ENCODE measurements at places on chromosomes 3 and 15.

DNA sequence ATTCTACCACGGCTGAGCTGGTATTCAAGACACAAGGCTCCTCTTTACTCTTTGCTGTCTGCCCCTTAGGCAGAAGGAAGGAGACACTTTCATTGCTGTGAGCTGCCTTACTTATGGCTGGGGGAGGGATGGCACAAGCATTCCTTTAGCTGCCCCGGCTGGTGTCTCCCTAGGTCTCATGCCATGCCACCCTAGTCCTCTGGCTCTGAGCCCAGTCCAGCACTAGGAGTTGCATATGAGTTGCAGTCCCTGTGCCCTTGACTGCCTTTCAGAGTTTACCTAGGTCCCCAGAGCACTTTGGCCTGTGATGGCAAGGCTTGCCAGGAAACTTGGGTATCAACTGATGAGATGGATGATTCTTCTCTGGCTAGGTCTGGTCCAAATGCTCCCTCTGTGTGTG lies 296.4 kb downstream of the RBMS3 start:
- no peak for DNase-seq

GRCh38 chr15:60649845-60650548 lies 171.1 kb upstream of the ICE2 start:
- no peak for DNase-seq

GRCh38 chr3:135997554-135998320 lies 32.2 kb downstream of the PPP2R3A start:
- no peak for DNase-seq

DNA sequence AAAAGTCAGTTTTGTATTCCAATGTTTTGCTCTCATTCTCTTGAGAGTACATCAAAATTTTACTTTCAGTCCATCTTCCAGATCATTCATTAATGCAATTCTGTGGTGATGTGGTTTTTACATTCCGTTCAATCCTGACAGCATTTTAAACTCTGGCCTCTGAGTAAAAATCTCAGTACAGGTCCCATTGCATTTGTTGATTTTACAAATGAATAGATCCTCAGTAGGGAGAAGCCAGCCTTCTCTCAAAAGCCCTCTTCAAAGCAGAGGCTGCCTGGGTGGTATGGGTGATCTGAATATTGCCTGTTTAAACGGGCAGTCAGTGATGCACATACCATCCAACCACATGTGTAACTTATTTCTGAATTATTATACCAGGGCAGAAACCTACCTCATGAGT lies 72.5 kb upstream of the TSC22D2 start:
- no peak for DNase-seq

GRCh38 chr3:41874022-41874421 lies 87.9 kb downstream of the ULK4 start:
- DNase-seq: no peak

DNA sequence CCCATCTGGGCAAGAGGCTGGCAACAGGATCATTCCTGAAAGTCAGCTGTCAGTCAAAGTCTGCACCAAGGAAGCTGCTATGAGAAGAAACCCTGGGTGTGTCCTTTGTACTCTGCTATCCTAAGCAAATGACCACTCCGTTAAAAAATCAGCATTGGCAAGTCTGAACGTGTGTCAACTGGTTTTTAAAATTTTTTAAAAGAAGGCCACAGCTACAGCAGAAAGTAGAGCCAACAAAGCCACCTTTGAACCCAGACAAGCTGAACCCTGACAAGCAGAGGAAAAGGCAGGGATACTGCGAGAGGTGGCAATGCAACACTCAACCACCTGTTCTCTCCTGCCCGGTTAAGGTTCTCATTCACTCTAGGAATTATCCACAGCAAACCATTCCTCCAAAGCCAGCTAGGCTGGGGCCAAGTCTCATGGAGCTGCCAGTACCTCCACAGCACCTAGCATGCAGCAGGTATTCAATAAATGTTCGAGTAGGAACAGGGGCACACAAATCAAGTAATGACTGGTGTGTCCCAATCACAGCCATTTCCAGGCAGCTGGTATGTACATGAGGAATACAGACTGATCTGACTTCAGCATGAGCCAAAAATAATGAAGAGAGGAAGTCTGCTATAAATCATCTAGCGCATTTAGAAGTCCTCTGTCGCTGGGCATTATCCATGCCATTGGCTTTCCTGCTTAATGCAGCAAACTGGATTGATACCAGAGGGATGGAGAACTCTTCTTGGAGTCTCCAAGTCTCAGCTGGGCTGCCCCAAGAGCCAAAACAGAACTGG lies 76.0 kb downstream of the ADCY5 start:
- no peak for DNase-seq

GRCh38 chr3:65401359-65402305 lies 637.1 kb downstream of the MAGI1 start:
- peak; percentile 37 for DNase-seq

- DNase-seq: no peak
These were observed 18.1 kb upstream of the ATP13A5 start for GRCh38 chr3:193396451-193397244.

DNA sequence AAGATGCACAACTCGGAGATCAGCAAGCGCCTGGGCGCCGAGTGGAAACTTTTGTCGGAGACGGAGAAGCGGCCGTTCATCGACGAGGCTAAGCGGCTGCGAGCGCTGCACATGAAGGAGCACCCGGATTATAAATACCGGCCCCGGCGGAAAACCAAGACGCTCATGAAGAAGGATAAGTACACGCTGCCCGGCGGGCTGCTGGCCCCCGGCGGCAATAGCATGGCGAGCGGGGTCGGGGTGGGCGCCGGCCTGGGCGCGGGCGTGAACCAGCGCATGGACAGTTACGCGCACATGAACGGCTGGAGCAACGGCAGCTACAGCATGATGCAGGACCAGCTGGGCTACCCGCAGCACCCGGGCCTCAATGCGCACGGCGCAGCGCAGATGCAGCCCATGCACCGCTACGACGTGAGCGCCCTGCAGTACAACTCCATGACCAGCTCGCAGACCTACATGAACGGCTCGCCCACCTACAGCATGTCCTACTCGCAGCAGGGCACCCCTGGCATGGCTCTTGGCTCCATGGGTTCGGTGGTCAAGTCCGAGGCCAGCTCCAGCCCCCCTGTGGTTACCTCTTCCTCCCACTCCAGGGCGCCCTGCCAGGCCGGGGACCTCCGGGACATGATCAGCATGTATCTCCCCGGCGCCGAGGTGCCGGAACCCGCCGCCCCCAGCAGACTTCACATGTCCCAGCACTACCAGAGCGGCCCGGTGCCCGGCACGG lies 991 bp downstream of the SOX2 start:
- DNase-seq: no peak

- DNase-seq: no peak
These were observed 127.2 kb upstream of the DPH6 start for GRCh38 chr15:35673093-35673684.

DNA sequence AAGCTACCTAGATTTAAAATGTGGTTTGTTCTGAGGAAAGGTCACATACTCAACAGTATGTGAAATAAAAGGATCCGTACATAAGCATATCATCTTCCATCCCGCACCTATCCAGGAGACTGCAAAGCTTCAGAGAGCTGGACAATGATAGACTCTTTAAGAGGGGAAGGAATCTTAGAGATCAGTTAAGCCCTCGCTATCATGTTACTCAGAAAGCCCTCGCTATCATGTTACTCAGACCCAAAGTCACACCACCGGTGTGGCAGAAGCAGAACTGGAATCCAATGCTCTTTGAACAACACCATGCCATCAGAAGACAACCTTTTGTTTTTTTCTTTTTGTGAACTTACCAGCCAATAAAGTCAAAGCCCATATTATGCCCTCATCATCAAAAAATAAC lies 5.8 kb downstream of the ANO10 start:
- DNase-seq: no peak

GRCh38 chr15:91258415-91258759 lies 158.3 kb downstream of the SV2B start:
- no peak for DNase-seq

- no peak for DNase-seq
These were observed 6.4 kb downstream of the TMEM207 start for GRCh38 chr3:190443257-190443656.

GRCh38 chr15:69760258-69760845 lies 307.7 kb downstream of the RPLP1 start:
- DNase-seq: no peak

DNA sequence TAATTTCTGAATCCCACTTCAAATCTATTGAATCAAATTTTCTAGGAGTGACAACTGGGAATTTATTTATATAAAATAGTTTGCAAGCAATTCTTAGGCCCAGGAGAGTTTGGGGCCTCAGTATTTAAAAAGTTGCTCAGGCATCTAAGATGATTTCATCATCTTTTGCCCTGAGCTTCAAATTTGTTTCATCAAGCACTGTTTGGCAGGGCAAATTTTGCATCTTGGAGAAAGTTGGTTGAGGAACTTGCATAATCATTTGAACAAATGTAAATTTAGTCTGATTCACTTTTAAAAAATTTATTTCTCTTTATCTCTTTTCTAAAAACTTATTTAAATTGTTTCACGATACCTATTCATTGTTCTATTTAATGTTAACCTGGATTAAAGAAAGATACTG lies 702.8 kb downstream of the SI start:
- DNase-seq: no peak

GRCh38 chr3:126872701-126873342 lies 110.1 kb upstream of the PLXNA1 start:
- DNase-seq: no peak

DNA sequence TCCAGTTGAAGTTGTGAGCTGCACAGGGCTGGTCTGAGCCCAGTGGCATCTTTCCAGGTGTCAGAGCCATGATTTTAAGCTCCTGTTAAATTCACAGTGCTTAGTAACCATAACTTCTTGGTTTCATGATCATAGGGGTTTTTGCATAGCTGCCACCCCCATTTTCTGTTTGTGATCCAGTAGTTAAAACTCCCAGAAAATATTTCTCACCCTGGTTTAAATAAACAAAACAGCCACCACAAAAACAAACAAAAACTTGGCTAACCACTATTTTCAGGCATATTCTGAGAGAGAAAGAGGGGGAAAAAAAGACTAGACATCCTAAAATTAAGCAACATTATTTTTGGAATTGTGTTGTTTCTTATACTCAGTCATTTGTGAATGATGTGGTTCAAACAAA lies 175.3 kb downstream of the IGF1R start:
- no peak for DNase-seq

- DNase-seq: no peak
These were observed 64.5 kb downstream of the GSK3B start for GRCh38 chr3:120029749-120030148.

Data from hindlimb muscle (tissue), 1 donor.